Hematopoietic multipotent progenitor cell treated with erythropoietin and hydrocortisone succinate and interleukin-3 and kit ligand, for 4 days (in vitro differentiated cells): ENCODE measurements at places on chromosomes 12 and 14.

DNA sequence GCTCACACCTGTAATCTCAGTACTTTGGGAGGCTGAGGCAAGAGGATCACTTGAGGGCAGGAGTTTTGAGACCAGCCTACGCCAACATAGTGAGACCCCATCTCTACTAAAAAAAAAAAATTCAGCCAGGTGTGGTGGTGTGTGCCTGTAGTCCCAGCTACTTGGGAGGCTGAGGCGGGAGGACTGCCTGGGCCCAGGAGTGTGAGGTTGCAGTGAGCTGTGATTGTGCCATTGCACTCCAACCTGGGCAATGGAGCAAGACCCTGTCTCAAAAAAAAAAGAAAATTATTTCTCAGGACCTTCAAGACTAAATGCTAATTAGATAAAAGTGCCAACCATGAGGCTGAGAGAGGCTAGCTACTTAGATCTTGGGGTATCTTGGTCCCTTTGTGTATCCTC is 23.5 kb downstream of the OTUB2 start:
- DNase-seq = no peak

GRCh38 chr12:32821293-32821692 is 65.6 kb upstream of the YARS2 start:
- DNase-seq = no peak

GRCh38 chr14:72679536-72680151 is 214.3 kb downstream of the DPF3 start:
- no peak for DNase-seq

GRCh38 chr14:59183150-59183549 is 5.3 kb upstream of the DAAM1 start:
- no peak for DNase-seq

GRCh38 chr12:46487567-46488131 is 115.1 kb upstream of the SLC38A2 start:
- peak; percentile 62 for DNase-seq

DNA sequence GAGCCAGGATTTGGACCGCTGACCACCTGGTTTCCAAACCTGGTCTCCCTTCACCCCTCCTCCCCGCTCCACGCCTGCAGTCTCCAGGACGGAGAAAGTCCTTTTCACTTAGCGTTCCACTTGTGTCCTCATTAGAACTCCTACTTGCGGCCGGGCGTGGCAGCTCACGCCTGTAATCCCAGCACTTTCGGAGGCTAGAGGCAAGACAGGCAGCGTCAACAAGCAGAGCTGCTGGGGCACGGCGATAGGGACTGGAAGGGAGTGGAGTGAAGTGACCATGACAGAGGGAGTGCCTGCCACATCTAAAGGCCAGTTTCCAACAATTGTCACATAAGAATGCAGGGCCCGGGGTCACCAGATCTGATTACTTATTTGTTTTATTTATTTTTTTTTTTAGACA is 132.5 kb upstream of the NCOR2 start:
- DNase-seq = no peak

- DNase-seq = no peak
These were observed 16.0 kb downstream of the LRRK2 start for GRCh38 chr12:40240779-40241178.
